ENCODE measurements at places on chromosomes 5 and 9. TPM values are rescaled to one million over a fixed set of nuclear protein-coding genes. Genes with fewer than 3 reads are reported as not detected.

DNA sequence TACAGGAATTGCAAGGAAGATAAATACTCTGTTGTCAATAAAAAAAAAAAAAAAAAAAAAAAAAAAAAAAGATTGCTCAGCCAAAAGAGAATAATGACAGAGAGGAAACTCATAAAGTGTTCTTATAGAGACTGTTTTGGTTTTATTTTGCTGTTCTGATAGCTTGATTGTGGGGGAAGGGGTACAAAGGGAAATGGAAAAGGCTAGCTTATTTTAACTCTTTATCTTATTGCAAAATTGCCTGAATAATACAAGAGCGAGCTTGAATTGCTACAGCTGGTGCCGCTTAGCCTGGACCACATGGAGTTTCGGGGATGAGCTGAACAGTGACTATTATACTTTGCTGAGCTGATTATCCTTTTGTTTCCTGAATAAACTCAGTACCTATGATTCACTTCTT is 31.0 kb upstream of the SHISAL2B start:
- DNase-seq: no peak

- DNase-seq: peak; percentile 6
Measured at GRCh38 chr5:6718161-6718681, 5.0 kb downstream of the TENT4A start.

DNA sequence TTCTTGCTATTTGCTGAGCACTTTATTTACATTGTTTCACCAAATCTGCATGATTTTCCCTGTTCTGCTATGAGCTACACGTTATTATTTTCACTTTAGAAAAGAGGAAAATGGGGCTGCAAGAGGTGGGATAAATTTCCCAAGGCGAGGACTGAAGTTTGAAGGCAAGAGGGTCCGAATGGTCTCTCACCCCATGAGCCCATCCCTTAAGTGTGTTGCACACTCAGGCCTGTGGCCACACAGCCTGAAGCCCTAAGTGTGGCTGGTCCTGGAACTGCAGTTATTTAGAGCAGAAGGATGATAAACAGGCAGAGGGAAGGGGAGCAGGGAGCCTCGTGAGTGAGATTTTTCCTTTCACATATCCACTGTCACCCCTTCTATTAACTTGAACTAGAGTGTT is 7.8 kb downstream of the PDE8B start:
- DNase-seq: no peak

- DNase-seq: peak; percentile 56
Measured at GRCh38 chr9:88258601-88259000, 120.3 kb upstream of the SPATA31C2 start.

GRCh38 chr5:144832416-144832815 is 661.7 kb downstream of the KCTD16 start:
- DNase-seq: no peak

- no peak for DNase-seq
Measured at GRCh38 chr9:98477884-98478283, 222.4 kb upstream of the TBC1D2 start.

GRCh38 chr9:98367923-98368322 is 112.5 kb upstream of the TBC1D2 start:
- DNase-seq: no peak

- DNase-seq: no peak
Measured at GRCh38 chr5:84272771-84273516, 111.7 kb downstream of the EDIL3 start.

DNA sequence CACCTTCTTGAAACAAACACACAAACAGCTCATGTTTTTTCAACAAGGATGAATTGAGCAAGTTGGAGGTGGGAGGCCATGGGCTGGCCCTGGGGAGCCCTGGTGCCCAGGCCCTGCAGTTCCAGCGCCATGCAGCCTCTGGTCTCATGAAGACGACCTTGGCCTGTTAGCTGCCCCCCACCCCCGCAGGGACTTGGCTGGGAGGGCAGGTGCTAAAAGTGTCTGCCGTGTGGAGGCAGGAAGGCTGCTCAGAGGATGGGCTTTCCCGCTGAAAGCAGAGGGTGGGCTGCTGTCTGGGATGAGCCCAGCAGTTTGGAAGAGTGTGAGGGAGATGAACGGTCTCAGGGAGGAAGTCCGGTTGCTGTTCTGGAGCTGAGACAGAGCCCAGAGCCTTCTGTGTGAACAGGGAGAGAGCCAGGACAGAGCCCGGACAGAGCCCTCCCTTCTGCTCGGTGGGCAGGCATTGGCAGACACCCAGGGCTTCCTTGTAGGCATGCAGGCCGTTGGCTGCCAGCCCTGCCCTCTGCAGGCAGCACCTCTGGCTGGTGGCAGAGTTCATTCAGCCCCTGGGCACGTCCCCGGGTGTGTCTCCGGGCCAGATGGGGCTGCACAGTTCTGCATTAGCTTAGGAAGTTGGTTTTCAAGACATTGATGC is 18.7 kb downstream of the ROPN1L start:
- peak; percentile 46 for DNase-seq

DNA sequence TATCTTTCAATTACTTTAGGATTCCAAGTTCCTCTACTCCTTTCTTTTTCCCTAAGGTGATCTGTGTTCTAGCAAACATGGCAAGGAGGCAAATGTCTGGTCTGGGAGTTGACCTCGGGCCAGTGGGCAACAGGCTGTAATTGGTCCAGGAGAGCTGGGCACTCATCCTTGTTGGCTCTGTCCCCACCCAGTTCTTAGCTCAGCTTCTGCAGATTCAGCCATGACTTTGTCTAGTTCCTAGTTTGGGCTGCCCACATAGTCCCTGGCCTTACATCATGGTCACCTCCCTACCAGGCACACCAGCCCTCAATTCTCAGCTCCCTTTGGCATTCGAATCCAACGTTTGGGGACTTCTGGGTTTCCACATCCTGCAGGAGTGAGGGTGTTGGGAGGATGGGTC is 92.1 kb upstream of the DAP start:
- DNase-seq: no peak

DNA sequence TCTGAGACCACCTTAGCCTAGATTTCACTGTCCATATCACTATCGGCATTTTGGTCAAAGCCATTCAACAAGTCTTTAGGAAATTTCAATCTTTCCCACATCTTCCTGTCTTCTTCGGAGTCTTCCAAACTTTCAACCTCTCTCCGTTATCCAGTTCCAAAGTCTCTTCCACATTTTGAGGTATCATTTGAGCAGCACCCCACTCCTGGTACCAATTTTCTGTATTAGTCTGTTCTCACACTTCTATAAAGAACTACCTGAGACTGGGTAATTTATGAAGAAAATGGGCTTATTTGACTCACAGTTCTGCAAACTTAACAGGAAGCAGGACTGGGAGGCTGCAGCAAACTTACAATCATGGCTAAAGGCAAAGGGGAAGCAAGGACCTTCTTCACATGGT is 215.5 kb downstream of the CYLC2 start:
- DNase-seq: no peak

- no peak for DNase-seq
Measured at GRCh38 chr5:122394284-122394930, 82.4 kb downstream of the SNCAIP start.

DNA sequence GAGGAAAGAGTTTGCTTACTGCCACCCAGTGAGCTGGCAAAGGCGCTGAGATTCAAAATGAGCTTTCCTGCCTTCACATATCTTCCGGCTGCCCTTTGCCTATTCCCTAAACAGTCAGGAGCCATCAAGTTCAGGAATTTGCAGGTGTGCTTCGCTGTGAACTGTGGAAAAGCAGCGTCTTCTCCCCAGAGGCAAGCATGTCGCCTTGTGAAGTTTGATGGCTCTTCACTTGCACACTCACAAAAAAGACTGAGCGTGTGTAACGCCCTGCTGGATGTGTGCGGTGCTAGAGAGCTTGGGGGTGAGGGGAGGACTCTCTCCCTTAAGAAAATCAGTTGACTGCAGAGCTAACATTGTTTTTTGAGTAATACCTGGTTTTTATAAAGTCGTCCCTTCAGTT is 288.7 kb downstream of the DOCK8 start:
- DNase-seq: no peak

- DNase-seq: peak; percentile 38
Measured at GRCh38 chr5:56910210-56910965, 992 bp downstream of the SETD9 start.

DNA sequence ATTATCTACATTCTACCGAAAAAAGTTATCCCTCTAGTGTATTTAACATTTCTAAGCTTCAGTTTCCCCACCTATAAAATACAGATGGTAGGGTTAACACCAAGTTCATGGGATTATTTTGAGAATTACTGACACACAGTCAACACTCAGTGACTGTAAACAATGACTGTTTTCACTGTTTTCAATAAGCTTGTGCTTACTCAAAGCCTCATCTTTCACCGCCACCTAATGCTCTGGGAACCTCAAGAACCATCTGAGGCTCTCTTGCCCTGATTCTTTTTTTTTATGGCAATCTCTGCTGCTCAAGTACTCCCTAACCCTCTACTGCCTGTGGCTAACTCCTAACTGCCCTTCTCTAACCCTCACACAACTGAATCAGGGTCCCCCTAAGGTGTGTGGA is 59.6 kb downstream of the SETX start:
- no peak for DNase-seq

Gene WWC1
- total RNA-seq: 58.4 TPM

Gene LAMC3
- 14.2 TPM for total RNA-seq

Gene PLPP7
- 7.2 TPM for total RNA-seq

Gene HRCT1
- total RNA-seq: 2.0 TPM

Gene AFAP1L1
- 8.7 TPM for total RNA-seq

Gene GFI1B
- 1.3 TPM for total RNA-seq

Gene CCDC183
- total RNA-seq: 2.3 TPM

Gene VCAN
- 43.5 TPM for total RNA-seq

Gene NDUFAF2
- total RNA-seq: 14.4 TPM

Gene FKBP15
- 28.9 TPM for total RNA-seq
